ENCODE measurements at places on chromosomes 2 and 18. TPM values are rescaled to one million over a fixed set of nuclear protein-coding genes. Genes with fewer than 3 reads are reported as not detected.

DNA sequence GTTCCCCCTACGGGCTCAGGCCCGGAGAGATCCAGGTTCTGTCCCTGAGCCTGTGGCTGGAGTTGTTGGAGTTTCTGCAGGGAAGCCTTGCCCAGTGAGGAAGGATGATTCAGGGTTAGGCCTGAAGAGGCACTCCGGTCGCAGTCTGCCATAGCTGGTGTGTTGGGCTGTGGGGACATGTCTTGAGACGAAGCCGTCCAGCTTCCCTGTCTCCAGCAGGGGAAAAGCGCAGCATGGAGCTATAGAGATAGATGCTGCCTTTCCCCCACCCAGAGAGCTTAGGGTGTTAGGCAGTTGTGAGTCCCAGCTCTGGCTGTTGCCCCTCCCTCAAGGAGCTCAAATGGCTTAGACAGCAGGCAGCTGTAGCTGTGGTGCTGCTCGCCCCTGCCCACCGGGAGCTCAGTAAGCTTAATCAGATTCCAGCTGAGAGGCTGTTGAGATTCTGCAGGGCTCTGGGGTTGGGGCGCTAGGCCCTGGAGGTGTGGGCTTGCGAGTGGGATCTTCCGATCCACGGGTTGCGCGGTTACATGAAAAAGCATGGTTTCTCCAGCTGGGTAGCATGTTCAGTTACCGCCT is 103.9 kb downstream of the PMAIP1 start:
- no peak for DNase-seq

DNA sequence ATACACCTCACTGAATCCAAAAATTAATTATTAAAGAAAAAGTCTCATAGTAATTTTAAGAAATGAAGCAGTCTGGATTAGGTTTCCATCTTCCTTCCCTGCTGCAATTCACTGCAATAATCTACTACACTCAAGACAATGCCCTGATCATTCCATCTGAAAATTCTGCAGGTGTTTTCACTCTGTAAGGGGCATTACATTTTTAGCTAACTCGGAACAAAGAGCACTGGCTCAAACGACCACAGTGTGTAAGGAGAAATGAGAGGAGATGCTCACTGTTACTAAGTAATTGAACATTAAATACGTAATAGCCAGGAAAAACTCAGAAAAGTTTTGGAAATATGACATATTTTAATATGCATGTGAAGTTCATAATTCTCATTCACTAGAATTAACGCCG is 1.3 kb downstream of the B4GALT6 start:
- no peak for DNase-seq

GRCh38 chr2:59077981-59078531 is 836.9 kb upstream of the FANCL start:
- no peak for DNase-seq

GRCh38 chr2:85215081-85215447 is 81.9 kb downstream of the TCF7L1 start:
- DNase-seq = no peak

GRCh38 chr18:37578886-37579513 is 13.4 kb upstream of the CELF4 start:
- DNase-seq = no peak

GRCh38 chr18:36374262-36374661 is 76.7 kb downstream of the FHOD3 start:
- DNase-seq = no peak

The UGT1A6 gene
- total RNA-seq = not detected

DNA sequence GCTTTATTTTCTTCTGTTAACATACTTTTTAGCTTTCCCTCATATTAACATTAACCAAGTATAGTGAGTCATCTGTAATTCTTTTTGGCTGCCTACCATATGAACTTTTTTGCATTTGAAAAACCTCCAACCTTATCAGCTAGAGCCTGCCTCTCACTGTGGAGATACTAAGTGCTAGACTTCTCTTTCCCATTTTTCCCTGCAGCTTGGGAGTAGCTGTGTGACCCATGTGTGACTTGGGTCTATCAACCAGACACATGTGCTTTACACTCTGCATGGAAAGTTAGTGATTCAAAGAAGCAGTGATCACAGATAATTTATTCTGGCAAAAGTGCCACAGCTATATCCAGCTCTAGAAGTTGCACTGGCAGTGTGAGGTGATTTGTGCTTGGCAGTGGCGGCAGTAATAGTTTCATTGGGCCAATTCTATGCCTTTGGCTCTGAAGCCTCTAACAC is 36.3 kb downstream of the PREPL start:
- no peak for DNase-seq
